Stimulated activated CD4-positive, alpha-beta T cell treated with anti-CD3 and anti-CD28 coated beads, TNF-alpha, amount 100 ng/mL, for 24 hours (primary cell): ENCODE measurements at places on chromosomes 6 and 20.

DNA sequence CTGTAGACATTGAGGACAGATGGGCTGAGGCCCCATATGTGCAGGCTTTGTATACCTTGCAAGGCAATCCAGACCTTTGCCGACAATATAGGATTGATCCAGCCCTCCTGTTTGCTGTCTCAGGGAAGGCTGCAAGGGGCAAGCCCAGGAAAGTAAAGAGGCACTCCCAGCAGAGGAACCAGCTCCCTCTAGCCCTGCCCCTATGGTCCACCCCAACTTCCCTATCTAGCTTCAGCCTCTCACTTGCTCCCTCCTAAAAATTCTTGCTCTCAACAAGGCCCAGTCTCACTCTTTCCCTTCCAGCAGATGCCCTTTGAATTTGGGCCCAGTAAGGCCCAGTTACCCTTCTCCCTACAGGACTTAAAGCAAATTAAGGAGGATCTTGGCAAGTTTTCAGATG lies 92.6 kb downstream of the JARID2 start:
- DNase-seq: no peak

DNA sequence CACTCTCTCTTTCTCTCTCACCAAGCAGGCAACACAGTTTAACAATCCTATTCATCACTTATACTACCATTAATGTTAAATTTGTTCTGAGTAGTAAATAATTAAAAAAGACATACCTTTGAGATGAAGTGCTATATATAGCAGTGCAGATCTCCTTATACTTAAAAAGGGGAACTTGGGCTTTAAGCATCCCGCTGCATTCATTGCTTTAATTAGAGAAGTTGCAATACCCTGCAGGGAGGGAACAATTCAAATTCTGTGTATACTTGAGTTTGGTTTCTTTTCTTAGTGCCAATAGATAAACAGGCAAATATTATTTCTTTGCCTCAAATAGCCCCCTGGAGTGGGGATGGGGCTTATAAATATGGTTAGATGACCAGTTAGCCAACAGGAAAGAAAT lies 10.8 kb upstream of the ZBTB24 start:
- no peak for DNase-seq

- DNase-seq: no peak
Observed at GRCh38 chr6:44559486-44560270, 172.2 kb downstream of the CDC5L start.

- no peak for DNase-seq
Observed at GRCh38 chr6:56938649-56939191, 16.2 kb upstream of the BEND6 start.

GRCh38 chr6:156111913-156112312 lies 656.3 kb upstream of the NOX3 start:
- no peak for DNase-seq

DNA sequence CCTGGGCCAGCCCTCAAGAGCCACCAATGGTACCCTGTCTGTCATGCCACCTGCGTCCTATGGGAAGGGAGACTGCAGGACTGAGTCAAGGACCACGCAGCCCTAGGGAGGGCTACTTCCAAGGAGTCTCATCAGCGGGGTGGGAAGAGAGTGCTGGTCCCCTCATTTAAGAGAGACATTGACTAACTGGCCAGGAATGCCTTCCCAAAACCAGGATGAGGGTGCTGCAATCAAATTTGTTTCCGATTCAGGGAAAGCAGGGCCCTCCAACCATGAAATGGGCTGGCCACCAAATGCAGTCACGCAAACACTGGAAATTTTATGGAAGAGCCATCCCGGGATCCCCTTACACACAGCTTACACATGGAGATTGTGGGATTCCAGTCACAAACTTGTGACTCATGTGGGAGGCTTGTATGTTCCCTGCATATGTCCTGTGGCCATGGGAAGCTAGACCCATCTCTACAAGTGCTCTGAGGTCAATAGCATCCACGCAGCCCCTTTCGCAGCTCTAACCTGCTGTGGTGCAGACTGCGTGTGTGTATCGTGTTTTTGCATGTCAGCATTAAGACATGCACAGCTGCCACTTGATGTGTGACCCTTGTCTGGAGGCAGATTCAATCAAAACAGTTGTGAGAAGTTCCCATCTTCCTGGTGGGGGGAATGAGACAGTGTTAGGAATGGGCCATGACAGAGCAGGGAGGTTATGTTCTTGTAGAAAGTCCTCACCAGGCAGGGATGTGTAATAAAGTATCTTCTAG lies 53.0 kb upstream of the CST7 start:
- DNase-seq: no peak

DNA sequence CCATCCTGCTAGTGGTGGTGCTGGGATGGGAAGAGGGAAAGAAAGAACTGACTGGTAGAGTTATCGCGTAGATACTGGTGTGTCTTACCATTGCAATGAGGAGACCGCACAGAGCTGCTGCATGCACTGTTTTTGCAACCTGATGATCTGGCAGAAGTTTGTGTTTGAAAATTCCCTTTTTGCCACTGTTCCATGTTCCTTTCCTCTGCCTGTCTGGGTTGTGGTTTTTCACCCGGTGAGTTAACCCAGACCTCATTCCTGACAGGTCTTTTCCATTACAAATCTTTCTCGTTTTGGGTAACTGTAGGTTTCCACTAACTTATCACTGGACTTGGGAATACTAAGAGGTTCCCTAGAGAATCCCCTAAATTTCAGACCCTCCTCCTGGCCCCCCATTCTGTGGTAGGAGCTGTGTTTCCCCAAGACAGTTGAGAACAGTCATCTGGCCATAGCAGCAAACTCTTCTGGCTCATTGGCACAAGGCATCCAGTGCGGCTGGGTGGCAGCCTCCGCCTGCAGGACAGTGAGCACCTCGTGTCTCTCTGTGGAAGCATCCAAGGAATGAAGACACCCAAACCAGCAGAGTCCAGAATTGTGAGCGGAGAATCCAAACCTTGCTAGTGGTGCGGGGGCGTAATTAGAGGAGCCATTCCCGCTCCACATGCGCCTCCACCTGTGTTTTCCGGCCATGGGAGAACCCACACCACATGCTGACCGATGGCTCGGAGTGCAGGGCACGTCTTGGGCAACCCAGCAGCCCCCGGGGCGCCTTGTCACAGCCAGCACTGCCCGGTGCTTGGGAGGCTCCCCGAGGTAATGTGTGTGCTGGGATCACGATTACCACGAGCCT lies 32.8 kb downstream of the ERMARD start:
- DNase-seq: no peak

- DNase-seq: no peak
Observed at GRCh38 chr6:25995507-25995906, 32.9 kb downstream of the TRIM38 start.

DNA sequence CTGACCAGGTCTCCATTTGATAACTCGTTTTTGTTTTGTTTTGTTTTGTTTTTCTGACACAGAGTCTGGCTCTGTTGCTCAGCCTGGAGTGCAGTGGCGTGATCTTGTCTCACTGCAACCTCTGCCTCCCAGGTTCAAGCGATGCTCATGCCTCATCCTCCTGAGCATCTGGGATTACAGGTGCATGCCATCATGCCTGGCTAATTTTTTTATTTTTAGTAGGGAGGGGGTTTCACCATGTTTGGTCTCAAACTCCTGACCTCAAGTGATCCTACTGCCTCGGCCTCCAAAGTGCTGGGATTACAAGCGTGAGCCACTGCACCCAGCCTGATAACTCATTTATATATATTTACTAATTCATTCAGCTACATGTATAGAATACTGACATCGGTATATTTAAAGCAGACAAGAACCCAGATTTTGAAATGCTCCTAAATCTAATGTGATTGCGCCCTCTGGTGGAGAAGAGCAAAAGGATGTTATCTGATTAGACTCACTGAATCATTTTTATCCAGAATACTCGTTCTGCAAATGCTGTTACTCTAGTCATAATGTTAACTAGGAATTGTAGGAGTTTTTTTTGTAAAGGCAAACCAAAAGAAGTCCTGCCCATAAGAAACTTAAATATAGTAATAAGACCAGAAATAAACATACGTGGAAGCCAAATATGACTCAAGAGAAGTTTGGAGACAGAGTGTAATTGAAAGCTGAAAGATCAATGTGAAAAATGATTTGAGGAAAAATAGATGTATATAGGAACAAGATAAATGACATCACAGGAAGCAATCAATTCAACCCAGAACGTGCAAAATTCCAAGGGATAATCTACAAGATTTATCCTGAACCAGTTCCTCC lies 5.3 kb upstream of the COL12A1 start:
- peak; percentile 52 for DNase-seq

DNA sequence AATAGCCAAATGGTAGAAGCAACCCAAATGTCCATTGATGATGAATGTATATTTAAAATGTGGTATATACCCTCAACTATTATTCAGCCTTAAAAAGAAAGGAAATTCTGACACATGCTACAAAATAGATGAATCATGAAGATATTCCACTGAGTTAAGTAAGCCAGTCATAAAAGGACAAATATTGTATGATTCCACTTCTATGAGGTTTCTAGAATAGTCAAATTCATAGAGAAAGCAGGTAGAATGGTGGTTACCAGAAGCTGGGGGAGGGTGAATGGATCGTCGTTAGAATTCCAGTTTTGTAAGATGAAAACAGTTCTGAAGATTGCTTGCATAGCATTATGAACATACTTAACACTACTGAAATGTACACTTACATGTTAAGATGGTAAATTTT lies 214.3 kb upstream of the MYLIP start:
- peak; percentile 13 for DNase-seq

GRCh38 chr6:115668781-115669180 lies 391.9 kb downstream of the FRK start:
- no peak for DNase-seq
